Metanephros (tissue), 2 donors: ENCODE measurements at places on chromosomes 12 and 14. TPM values are rescaled to one million over a fixed set of nuclear protein-coding genes. Genes with fewer than 3 reads are reported as not detected.

The LALBA gene
- not detected for total RNA-seq

The PTHLH gene
- 0.99 TPM for total RNA-seq

The GLIPR1L1 gene
- total RNA-seq: not detected

The FGF6 gene
- total RNA-seq: 1.3 TPM

The KIF26A gene
- total RNA-seq: 28.4 TPM

The EGLN3 gene
- total RNA-seq: 37.1 TPM

The PTGER2 gene
- 8.3 TPM for total RNA-seq

The SLC24A4 gene
- total RNA-seq: 0.70 TPM

The ADAM21 gene
- total RNA-seq: not detected

The BMAL2 gene
- 3.1 TPM for total RNA-seq

The ESR2 gene
- total RNA-seq: 0.88 TPM

The ZBTB42 gene
- 9.1 TPM for total RNA-seq

The NDUFA9 gene
- 58.9 TPM for total RNA-seq

The KRT74 gene
- not detected for total RNA-seq

The GLT1D1 gene
- total RNA-seq: 1.8 TPM

The SLC25A3 gene
- total RNA-seq: 578 TPM

The KRT1 gene
- total RNA-seq: 2.2 TPM

The OR6C2 gene
- not detected for total RNA-seq

The CISTR gene
- not detected for total RNA-seq

The CEP128 gene
- 8.7 TPM for total RNA-seq

The OR4K15 gene
- total RNA-seq: not detected

The TMEM229B gene
- 2.5 TPM for total RNA-seq

The TTC5 gene
- total RNA-seq: 20.5 TPM

The RFX4 gene
- total RNA-seq: not detected

The HCFC2 gene
- total RNA-seq: 21.9 TPM

The C12orf50 gene
- not detected for total RNA-seq

The PRIMA1 gene
- total RNA-seq: 0.41 TPM

The SCN8A gene
- total RNA-seq: 3.7 TPM

The FAIM2 gene
- 2.7 TPM for total RNA-seq

The HOXC12 gene
- total RNA-seq: not detected

The SLC6A13 gene
- total RNA-seq: 25.9 TPM

The POMT2 gene
- total RNA-seq: 34.4 TPM

The SINHCAF gene
- total RNA-seq: 76.7 TPM

The CMKLR1 gene
- total RNA-seq: 7.5 TPM

The SLC17A8 gene
- 0.23 TPM for total RNA-seq

The LRRC23 gene
- 7.8 TPM for total RNA-seq
